ENCODE measurements at places on chromosomes 6 and 20.

- DNase-seq, result no peak
Observed at GRCh38 chr6:11194356-11195218, 37.9 kb downstream of the NEDD9 start.

GRCh38 chr6:2916158-2916925 is 13.2 kb upstream of the SERPINB9 start:
- DNase-seq, result no peak

DNA sequence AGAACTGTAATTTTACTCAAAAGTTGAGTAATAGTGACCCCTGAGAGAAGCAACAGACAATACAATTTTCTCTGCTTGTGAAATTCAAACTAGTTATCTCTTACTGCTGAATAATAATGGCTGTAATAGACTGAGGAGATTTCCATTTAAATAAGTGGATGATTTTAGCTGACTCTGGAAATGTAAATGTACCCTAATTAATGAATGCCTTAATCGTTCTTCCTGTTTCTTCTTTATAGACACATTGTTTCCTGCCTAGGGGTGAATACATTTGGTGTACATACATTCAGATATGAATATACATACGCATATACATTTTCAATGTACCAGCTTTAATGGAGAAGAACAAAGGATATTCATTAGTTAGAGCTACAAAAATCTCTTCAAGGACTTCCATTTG is 611.9 kb downstream of the TFAP2B start:
- no peak for DNase-seq

DNA sequence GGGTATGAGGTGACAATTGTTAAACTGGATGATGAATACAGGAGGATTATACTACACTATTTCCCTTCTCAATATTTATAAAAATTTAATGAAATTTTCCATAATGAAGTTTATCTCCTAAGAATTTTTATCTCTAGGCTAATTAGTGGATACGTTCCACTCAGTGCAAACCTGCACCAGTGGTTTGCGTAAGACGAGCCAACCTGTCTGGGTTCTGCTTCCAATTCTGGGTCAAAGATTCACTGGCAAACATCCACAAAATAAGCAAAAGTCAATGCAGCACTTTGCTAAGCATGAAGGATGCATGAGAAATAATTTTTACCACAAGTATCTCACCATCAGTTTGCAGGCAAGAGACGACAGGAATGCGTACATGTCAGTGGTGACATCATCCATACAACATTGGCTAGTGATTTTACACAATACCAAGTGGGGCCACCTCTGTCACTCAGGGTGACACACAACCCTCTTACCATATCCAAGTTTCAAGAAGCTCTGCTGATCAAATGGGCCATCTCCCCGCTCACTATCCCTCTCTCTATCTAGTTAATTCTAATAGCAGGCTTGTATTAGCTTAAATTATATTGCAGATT is 51.7 kb downstream of the FAM50B start:
- no peak for DNase-seq

GRCh38 chr20:41293269-41294037 is 24.1 kb downstream of the ZHX3 start:
- DNase-seq, result no peak

GRCh38 chr6:170227521-170227983 is 63.3 kb downstream of the DLL1 start:
- DNase-seq, result no peak

DNA sequence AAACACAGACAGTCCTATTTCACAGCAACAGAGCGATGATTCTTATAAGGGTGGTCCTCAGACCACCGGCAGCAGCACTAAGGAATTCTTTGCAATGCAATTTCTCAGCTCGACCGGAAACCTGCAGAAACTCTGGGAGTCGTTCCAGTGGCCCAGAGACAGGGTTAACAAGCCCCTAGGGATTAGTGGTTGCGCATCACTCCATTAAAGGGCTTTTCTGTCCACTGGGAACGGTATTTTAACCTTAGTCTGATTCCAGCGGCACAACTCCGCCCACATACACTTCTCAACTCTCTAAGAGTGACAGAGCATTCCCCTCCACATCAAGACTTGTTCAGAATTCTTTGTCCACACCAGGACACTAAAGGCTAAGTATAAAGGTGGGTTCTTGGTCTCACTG is 341.5 kb downstream of the TFAP2A start:
- DNase-seq, result no peak

DNA sequence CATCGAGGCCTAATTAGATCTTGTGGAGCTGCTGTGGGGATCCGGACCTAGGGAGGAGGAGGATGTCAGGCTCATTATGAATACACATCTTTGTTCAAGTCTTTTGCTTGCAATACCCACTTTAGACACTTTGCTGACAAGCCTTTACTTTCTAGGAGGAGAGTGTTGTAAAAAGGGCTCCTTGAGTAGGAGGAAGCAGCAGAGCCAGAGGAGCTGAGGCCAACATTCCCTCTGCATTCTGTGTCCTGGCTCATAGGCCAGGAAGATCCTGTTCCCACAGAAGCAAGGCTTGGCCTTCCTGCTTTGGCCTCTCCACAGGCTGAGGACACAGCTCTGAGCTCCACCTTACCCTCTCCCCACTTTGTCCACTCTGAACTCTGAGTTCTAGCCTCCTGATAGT is 67.1 kb downstream of the TPD52L1 start:
- no peak for DNase-seq

Data from T-helper 9 cell (primary cell).